ENCODE measurements at places on chromosomes 12 and 14. TPM values are rescaled to one million over a fixed set of nuclear protein-coding genes. Genes with fewer than 3 reads are reported as not detected.
A peak's percentile ranks its signal among the peaks of the same experiment; 100 is the strongest.

Gene RNASE3
- total RNA-seq: not detected

- no peak for DNase-seq
Observed at GRCh38 chr12:128518644-128519043, 251.7 kb downstream of the TMEM132C start.

Gene FOXN4
- not detected for total RNA-seq

GRCh38 chr12:1739368-1739767 lies 48.5 kb downstream of the ADIPOR2 start:
- no peak for DNase-seq

Gene NTF3
- 1.7 TPM for total RNA-seq

DNA sequence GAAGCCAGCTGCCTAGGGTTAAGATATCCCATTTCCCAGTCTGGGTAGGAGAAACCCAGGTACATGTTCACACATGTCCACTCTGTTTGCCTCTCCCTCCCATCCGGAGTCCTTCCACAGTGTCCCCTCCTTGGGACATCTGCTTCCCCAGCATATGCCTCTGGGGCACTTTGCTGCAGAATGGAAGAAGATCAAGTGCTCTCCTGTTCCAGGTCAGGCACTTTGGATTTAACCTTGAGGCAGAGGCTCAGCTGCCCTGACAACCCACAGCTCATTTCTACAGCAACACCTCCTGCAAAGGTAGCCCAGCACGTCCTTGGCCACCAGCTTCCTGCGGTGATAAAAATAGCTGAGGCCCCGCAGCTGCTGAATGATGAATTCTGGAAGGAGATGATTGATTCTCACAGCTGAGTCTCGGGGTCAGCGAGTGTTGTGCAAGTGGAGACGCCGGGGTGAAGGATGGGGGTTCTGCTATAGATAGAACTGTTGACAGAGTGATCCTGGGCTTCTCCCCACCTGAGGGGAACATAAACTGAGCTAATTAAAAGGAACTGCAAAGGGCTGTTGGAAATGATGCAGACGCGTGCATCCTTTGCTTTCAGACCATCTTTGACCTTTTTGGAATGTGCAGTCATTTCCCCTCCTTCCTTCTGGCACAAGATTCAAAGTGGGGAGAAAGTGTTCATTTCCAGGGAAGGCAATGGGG lies 145.0 kb downstream of the SLC38A6 start:
- DNase-seq: no peak

DNA sequence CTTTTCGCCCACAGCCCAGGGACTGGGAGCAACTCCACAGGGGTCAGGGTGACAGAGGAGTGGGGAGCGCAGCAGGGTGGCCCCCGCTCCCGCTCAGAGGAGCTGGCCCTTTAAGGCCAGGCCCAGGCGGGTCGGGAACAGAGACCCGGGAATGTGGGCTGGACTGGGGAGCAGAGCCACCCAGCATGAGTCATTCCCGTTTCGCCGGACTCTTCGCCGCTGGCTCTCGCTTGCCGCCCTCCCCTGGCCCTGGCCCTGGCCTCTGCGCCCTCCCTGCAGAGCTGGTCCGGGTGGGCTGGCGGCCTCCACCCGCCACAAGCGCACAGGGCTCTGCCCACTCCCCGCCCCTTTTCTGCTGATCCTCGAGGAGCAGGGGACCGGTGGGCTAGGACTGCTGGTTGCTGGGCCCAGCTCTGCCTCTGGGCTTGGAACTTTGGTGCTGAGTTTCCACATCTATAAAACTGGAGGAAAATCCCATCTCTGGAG lies 92.8 kb downstream of the NINJ2 start:
- peak; percentile 92 for DNase-seq

- DNase-seq: no peak
Observed at GRCh38 chr14:89773151-89773550, 181.4 kb downstream of the EFCAB11 start.
